SHP77 treated with DMSO at 0.1 percent for 48 hours (cell line): ENCODE measurements at places on chromosomes 16 and 17.

DNA sequence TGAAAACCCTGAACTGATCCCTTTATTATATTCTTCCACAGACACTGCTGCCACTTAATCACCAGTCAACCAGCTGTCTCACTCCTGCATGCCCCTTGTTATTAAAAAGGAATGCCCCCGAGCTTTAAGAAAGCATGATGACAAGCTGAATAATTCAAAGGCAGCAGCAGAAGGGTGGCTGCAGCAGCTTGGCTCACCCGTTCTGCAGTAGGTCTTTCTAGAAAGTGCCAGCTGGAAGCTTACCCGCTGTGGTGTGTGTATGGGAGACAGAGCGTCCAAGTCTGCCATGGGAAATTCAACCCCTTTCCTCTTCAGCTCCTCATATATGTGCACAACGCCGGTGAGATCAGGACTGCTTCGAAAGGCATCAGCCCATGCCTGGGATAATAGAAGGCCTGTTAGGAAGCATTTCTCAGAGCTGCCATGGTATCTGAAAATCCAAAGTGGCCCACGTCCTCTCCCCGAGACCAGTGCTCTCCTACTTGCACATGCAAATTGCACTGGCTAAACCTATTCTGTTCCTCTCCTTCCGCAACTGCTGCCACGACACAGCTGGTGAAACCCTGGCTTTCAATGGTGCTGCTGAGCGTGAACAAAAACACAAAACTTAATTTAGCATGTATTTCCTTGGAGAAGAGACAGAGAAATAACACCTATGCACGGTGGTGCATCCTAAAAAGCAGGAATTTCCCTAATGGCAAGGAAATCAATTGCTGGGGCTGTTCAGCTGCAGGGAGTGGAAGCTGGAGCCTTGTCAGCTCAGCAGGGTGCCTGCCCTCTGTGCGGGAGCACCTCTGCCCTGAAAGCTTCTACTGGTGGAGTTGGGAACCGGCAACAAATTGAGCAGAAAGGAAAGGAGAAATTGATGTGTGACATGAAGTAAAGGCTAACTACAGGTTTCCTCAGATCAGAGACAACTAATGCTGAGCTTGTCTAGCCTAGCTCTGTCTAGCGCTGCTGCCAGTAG lies 47.9 kb upstream of the SREBF1 start:
- DNase-seq: no peak

- no peak for DNase-seq
These were observed 79.6 kb downstream of the KCNJ12 start for GRCh38 chr17:21455761-21456160.

- no peak for DNase-seq
These were observed 44.7 kb upstream of the SOX9 start for GRCh38 chr17:72075995-72076677.

DNA sequence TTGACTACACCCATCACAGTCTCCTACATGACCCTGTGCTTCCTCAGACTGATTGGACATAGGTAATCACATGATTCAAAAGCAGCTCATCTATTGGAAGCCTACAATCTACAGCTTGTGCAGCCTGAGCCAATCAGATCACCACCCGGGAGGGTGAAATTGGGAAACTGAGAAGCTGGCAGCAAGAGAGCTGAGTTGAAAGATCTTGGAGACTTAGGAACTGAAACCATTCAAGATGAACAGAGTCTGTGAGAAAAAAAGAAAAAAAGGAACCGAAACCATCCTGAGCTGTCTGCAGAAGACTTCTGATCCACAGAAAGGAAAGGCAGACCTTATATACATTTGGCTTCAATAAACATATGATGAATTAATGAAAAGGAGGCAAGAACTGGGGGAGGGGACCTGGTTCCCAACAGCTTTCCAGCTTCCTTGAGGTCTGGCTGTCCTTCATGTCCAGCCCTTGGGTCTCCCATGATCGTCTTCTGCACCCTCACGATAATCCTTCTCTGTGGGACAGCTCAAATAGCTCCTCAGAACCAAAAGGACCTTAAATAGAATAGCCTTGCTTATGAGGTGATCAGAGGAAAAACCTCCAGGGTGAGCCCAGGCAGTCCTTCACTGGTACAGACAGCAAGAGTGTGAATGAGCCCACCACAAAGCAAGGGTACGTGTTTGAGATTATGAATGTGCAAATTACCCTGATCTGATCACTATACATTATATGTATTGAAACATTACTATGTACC lies 32.6 kb downstream of the PLXDC1 start:
- DNase-seq: no peak

DNA sequence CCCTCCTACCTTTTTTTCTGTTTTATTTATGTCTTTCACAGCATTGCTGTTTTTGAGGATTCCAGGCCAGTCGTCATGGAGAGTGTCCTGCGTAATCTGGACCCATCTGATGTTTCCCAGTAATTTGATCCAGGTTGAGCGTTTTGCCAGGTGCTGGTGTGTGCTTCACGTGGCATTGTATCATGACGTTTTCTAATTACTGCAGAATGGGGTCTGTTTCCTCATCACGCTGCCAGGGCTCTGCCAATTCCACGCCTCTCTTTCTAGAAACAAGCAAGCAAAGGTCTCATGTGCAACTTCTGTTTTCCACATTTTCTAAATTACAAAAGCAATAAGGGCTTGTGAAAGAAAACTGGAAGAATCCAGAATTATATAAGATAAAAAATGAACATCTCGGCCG lies 28.3 kb upstream of the BHLHA9 start:
- DNase-seq: peak; percentile 82

- peak; percentile 12 for DNase-seq
These were observed 8.7 kb upstream of the KAT7 start for GRCh38 chr17:49779739-49780231.

GRCh38 chr17:40909755-40910154 lies 24.7 kb upstream of the KRT20 start:
- no peak for DNase-seq

GRCh38 chr17:75640556-75641119 lies 7.4 kb downstream of the SMIM5 start:
- no peak for DNase-seq

DNA sequence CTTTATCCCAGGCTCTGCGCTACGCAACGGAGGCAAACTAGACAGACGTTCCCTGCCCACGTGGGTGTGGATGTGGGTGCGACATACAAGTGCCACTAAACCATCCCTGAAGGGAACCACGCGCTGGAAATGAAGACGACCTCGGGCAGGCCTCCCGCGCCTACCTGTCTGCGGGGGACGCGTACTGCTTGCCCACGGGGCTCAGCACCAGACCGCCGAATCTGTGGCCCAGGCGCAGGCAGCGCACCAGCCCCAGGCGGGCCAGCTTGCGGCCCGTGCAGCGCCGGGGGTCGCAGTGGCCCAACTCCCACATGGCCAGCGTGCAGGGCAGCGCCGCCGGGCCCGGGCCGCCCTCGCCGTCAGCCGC lies 480 bp downstream of the TSR3 start:
- no peak for DNase-seq

DNA sequence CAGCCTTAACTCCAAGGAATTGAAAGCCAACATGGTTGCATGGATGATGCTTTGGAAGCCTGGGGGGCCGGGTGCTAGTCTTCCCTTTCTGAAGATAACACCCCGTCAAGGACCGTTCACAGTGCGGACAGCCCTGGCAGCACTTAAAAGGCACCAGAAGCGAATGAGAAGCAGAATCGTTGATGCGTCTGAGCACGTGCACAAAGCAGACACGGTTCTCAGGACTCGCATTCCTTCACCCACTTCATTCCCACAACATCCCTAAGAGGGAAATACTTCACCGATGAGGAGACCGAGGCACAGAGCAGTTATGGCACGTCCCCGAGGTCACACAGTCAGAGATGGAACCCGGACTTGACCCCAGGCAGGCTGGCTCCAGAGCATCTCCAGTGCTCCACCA lies 14.2 kb downstream of the TRPV1 start:
- no peak for DNase-seq

DNA sequence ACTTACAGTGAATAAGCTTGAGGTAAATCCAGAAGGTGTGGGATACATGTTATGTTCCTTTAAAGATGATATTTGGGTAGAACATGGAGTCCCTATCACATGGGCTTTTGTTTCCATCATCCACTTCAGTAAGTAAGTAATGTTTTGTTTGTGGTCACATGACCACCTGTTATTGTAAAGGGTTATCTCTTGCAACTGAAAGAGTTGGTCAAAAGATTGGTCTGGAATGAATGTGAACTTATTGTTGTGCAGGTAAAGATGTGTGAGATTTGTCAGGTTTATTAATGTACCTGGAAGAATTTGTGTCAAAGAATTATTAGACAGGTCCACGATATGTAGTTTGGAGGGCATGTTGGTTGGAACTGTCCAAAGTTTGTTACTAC lies 1.6 kb downstream of the OMG start:
- DNase-seq: no peak

- DNase-seq: no peak
These were observed 29.9 kb downstream of the PLCG2 start for GRCh38 chr16:81808933-81809480.

DNA sequence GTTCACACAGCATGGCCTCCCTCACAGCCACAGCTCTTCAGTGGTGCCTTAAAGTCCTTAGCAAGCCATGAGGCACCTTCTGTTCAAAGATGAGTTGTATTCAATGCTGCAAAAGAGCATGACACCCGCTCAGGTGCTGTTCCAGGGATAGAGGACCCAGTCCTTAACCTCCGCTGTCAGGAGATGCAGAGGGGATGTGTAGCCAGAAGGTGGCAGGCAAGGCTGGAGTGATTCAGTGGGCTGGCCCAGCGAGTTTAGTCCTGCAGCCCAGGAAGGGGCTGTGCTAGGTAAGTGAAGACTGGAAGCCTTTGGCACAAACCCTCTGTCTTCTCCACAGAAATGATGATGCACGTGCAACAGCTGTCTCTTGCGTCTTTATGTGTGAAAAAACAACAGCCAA lies 25.0 kb upstream of the ADAM11 start:
- no peak for DNase-seq

DNA sequence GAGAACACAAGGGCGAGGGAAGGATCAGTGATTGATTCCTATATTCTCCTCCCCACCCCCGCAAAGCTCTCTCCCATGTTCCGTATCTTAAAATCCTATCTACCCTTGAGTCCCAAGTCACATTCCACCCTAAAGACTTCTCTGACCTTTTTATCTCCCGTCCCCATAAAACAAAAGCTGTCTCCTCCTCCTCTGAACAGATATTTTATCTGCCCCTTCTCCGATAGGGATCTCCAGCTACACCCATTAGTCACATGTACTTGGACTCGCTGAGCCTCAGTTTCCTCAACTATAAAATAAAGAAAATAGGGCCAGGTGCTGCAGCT lies 12.8 kb downstream of the GGA2 start:
- DNase-seq: no peak

DNA sequence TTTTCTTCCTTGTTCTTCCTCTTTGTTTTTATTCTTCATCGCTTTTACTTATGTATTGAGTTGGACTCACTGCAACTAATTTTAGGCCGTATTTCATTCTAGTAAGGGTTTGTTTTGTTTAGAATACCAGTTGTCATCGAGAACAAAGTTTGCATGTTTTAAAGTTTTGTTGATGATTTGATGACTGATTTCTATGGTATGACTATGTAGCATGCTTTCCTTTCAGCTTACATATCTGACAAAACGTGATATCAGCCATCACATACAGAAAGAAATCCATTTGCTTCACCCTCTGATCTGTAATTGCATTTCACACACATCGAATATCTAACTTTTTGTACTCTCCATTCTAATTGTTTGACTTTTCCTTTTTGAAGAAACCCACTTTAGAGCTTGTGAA lies 4.0 kb downstream of the PRKCA start:
- no peak for DNase-seq

GRCh38 chr17:62017496-62017895 lies 47.6 kb downstream of the MED13 start:
- DNase-seq: no peak

DNA sequence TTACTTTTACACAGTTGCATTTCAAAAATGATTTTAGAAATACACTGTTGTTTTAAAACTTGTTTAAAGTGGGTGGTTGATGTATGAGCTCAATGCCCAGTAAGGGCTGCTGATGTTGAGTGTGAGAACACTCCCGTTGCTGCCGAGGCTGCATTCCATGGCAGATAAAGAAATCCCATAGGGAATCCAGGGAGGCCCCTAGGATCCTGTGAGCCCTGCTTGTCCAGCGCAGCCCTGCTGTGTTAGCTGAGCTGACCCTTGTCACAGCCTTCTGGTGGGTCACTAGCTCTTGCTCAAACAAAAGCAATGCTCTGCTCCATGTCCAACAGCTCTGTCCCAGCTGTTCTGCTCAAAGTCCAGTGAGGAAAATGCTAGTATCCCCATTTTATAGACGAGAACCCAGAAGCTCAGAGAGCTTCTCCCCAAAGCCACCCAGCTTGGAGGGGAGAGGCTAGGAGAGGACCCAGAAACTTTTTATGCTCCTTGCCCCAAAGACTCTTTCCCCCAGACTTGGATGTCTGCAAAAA lies 18.6 kb upstream of the COL1A1 start:
- DNase-seq: no peak
